Panc1 (cell line): ENCODE measurements at places on chromosomes 2 and 18. TPM values are rescaled to one million over a fixed set of nuclear protein-coding genes. Genes with fewer than 3 reads are reported as not detected.

The GALNT14 gene
- total RNA-seq, result 0.67 TPM

The RGPD4 gene
- not detected for total RNA-seq

The TTN gene
- 0.13 TPM for total RNA-seq

The TUBA4B gene
- not detected for total RNA-seq

The ASAP2 gene
- 107 TPM for total RNA-seq

The RBKS gene
- 2.2 TPM for total RNA-seq
